ENCODE measurements at places on chromosomes 1 and 21.

GRCh38 chr1:156401041-156401574 lies 32.1 kb downstream of the RHBG start:
- DNase-seq: no peak

DNA sequence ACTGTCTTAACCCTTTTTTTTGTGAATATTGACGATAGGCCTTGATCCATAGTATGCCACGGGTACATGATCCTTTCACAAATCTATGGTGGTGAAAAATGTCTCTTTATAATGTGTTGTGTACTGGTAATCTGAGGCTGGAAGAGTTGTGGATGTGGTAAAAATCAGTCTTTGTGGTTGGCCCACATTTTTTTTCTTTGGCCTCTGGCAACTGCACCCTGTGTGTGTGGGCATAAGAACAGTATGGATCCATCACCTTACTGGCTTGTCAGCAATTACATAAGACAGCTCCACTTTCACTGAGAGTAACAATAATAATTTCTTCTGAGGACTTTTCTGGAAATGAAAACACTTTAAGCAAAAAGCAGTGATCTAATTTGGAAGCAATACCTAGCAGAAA lies 101.6 kb downstream of the GABPA start:
- DNase-seq: no peak

- no peak for DNase-seq
These were observed 3.5 kb downstream of the SH3BGRL3 start for GRCh38 chr1:26283279-26283853.

DNA sequence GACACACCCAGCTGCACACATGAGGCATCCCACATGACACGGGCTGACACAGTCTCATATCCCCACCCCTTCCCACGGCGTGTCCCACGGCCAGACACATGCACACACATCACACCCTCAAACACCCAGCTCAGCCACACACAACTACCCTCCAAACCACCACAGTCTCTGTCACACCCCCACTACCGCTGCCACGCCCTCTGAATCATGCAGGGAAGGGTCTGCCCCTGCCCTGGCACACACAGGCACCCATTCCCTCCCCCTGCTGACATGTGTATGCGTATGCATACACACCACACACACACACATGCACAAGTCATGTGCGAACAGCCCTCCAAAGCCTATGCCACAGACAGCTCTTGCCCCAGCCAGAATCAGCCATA lies 22.6 kb downstream of the PODN start:
- no peak for DNase-seq

GRCh38 chr1:165631342-165632151 lies 513 bp downstream of the MGST3 start:
- DNase-seq: peak; percentile 45

- no peak for DNase-seq
These were observed 29.9 kb downstream of the MAST2 start for GRCh38 chr1:45833361-45833760.

DNA sequence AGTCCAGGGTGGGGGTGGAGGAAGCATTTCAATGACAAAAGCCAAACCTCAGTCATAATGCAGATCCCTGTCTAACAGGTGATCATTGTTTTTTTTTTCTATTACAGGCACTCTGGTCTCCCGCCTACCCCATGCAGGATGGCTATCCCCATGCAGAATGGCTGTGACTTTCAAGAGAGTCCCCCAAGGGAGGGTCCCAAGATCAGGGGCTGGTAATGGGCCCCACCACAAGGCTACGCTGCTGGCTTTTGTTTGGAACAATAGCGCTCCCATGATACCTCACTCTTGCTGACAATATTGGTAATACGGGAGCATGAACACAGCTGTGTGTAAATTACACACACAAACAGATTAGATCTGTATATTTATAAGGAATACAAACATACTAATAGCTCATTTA lies 119.4 kb downstream of the SLC45A1 start:
- DNase-seq: no peak

- DNase-seq: no peak
These were observed 61.8 kb upstream of the GORAB start for GRCh38 chr1:170470121-170470520.

DNA sequence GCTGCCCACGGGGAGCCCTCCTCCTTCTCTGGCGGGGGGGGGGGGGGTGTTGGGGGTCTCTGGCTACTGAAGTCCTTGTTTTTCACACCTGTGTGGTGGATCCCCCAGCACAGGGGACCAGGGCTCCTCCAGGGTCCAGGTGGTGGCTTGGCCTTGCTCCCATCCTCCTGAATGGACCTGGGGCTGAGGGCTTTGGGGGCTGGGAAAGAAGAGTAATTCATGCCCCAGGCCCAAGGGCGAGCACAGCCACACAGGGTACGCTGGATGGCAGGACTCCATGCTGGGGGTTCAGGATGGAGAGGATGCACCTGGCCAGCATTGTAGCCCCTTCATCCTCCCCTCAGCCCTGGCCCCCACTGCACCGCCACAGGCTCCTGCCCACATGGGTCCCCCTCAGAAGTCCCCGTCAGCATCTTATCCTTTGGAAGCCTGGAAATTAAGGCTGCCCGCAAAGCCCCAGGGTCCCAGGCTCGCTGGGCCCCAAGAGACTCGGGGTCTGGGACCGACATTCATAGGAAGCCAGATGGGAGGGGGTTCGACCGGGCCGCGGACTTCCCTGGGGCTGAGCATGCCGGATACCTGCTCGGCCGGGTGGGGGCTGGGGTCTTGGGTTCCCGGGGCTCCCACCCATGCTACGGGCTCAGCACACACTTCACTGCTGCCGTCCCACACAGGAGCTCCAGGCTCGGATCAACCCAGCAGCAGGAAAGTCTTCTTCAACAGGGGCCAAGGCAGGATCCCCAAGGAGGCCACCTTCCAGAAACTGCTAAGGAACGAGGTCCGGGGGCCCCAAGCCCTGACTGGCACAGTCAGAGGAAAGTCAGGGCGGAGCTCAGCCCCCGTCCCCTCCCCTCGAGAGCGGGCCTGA lies 49.0 kb upstream of the ACTRT2 start:
- DNase-seq: no peak

DNA sequence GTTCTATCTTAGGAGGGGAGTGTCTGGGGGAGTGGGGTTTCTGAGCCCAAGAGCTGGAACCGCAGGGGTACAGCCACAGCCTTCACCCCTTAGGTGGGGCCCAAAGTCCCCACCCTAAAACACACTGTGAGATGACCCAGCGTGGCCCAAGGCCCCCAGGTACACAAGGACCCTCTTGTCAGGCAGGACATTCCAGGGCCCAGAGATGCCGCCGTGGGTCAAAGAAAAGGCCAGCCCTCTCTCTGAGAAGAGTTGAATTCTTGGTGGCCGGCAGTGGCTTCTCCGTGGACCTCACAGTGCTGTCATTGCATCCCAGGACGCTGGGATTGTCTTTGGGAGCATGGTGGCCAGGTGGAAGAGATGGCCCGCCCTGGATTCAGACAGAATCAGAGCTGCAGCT lies 176.3 kb upstream of the C1orf174 start:
- no peak for DNase-seq

GRCh38 chr1:220316305-220316704 lies 44.1 kb upstream of the RAB3GAP2 start:
- no peak for DNase-seq

- no peak for DNase-seq
These were observed 187.0 kb downstream of the GPATCH2 start for GRCh38 chr1:217443845-217444244.

DNA sequence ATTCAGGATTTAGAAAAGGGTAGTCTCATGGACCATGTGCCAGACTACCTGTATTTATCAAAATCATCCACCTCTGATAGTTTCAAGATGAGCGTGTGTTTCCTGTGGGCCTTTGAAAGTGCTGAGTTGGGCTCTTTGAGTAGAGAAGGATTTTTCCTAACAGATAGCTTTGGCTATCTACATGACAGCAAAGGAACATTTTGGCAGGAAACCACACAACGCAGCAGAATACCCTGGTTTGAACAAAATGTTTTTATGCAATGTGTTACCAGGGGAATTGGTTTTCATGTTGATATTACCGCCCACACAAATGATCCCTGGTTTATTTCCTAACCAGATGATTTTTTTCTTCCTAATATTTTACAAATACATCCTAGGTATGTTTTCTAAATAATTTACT lies 431.4 kb downstream of the NEGR1 start:
- peak; percentile 6 for DNase-seq

- DNase-seq: no peak
These were observed 38.5 kb upstream of the AK4 start for GRCh38 chr1:65109487-65109886.

GRCh38 chr1:92291372-92291999 lies 7.3 kb downstream of the GLMN start:
- DNase-seq: peak; percentile 42

DNA sequence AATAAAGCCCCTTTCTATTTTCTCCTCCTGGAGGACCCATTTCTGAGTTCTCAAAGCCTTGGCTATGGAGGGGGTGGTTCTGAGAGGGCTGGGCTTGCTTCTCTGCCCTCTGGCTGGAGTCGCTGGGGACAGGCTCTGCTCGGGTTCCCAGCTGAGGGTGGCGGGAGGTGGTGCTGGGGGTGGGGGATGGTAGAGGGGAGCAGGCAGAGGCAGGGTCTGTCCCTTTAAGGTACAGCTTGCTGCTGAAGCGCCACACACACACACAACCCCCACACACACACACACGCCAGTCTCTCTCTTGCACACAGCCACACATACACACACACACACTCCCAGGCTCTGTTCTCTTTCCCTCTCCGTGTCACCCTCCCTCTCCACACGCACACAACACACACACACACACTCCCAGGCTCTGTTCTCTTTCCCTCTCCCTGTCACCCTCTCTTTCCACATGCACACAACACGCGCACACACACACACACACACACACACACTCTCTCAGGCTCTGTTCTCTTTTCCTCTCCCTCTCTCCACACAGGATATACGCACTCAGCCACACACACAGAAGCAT lies 69.8 kb upstream of the SSBP3 start:
- DNase-seq: peak; percentile 76

DNA sequence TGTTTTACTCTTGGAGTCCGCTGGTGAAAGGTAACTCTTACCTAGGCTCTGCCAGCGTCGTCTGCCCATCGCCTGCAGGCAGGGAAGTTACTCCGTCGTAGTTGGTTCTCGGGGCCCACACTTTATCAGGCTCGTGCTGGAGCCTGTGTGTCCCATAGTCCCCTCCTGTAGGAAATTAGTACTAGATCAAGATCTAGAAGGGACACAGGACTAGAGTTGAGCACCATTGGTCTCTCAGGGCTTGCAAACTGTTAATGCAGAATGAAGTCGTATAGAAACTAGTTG lies 940 bp downstream of the SRRM1 start:
- DNase-seq: no peak

DNA sequence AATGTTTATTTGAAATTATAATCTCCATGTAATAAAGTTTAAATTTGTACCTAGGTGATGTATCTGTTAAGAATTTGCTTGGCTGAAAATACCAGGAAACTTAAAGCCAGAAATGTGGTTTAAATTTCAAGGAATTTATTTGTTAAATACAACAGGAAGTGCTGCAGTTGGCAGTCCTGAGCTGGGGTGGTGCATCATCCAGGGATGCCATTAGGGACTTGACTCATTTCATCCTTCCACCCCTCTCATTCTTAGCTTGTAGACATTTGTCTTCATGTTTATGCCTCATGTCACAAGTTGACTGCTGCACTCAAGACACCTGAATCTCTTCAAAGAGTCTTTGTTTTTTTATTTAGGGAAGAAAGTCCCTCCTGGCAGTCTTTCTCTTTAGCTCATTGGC lies 175.9 kb downstream of the LHX8 start:
- no peak for DNase-seq

- DNase-seq: no peak
These were observed 99.6 kb downstream of the DDX20 start for GRCh38 chr1:111855260-111855659.

DNA sequence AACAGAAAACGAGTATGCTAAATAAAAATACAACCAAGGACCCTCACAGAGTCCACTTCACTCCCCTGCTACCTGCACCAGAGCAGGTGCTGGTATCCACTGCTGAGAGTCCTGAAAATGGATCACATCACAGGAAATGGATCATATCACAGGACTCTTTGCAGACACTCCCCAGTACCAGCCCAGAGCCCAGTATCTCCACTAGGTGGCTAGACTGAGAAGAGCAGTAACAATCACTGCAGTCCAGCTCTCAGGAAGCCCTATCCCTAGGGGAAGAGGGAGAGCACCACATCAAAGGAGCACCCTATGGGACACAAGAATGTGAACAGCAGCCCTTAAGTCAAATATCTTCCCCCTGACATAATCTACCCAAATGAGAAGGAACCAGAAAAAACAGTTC lies 28.0 kb downstream of the AGBL4 start:
- no peak for DNase-seq

- DNase-seq: no peak
These were observed 4.5 kb downstream of the TRMT1L start for GRCh38 chr1:185152187-185152767.

- no peak for DNase-seq
These were observed 111.4 kb upstream of the ARTN start for GRCh38 chr1:43822040-43822690.

DNA sequence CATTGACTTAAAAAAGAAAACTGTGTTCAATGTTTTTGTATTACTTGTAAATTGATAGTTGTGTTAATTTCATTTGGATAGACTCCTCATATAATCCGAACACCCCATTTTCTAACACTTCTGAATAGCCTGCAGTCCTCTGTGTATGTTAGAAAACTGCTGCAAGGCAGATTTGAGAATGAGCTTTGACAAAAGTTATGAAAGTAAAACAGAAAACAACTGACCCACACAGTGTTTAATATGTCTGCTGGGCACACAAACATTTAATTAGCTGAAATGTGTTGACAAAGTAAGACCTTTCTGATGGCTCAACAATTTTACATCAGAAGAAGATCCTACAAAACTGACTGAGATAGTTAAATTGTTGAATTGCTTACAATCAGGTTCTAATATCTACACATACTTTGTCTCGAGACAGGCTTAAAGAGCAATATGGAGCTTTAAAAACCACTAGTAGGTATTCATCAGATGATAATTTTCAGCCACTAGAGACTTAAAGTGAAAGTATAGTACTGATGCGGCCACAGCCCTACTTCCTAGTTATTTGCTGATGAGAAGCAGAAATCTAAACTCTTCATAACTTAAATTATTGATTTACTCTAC lies 40.0 kb upstream of the PRMT6 start:
- no peak for DNase-seq

DNA sequence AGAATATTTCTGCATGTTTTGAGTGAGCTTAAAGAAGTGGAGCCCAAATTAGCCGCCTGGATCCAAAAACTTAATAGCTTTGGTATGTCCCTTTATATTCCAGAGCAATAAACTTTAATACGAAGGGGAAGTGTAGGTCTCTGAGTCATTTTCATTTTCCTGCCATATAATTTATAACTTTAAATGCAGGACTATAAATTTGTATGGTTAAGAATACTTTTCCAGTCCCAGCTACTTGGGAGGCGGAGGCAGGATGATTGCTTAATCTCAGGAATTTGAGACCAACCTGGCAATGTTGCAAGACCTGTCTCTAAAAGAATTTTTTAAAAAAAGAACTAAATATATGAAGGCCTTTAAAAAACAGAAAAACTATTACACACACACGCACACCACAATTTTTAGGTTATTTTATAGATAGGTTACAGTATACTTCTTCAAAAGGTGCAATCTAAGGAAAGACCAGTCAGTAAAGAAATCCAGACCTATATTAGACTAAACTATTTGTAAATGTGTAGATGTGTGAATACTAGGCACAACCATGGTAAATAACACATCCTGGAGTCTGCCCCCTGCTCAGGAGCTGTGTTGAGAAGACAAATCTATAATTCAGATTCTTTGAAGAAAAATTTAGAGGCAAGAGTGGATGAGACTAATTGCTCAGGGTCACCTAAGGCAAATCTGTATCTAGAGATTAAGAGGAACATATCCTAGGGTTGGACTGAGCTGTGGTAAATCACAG lies 80.3 kb downstream of the TTC3 start:
- peak; percentile 15 for DNase-seq

- DNase-seq: no peak
These were observed 142.9 kb downstream of the GLUL start for GRCh38 chr1:182248721-182249120.

Data from hindlimb muscle (tissue), 1 donor.